ENCODE measurements at places on chromosomes 3 and 15. TPM values are rescaled to one million over a fixed set of nuclear protein-coding genes. Genes with fewer than 3 reads are reported as not detected.

The SLC9A9 gene
- 1.4 TPM for polyA plus RNA-seq

DNA sequence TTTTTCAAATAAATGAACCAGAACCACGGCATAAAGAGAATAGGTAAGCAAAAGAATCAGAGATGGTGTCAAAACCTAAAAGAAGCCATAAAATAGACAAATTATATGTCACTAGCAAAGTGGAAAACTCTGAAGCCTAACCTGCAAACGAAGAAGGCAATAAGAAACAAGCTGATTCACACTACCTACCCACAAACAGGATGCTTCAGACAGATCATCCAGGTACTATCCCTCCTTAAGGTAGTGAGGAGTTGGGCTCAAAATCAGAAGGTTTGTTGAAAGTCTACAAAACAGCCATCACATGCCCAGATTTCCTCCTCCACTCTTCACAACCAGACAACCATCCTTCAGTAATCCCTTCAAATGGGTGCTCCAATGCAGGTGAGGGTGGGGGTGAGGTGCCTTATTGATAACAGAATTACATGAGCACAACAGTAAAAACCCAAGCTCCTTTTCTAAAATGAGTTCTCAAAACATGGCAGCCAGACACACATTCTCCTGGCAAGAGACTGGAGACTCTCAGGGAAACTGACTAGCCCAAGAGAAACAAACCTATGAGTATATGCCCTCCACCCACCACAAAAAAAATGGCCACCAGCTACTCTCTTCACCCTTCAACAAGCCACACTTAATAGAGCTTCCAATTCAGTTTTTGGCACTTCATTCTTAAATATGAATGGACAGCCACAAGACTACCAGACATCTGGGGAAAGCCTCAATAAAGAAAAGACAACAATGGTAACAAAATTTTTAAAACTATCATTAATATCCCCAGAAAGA is 6.4 kb downstream of the KPNA1 start:
- DNase-seq = no peak

GRCh38 chr3:123843668-123844067 is 40.5 kb downstream of the MYLK start:
- DNase-seq = peak; percentile 72

The SAMMSON gene
- polyA plus RNA-seq = not detected

The GOLGA8T gene
- polyA plus RNA-seq = not detected

The FAM107A gene
- polyA plus RNA-seq = not detected
